ENCODE measurements at places on chromosomes 3 and 15. TPM values are rescaled to one million over a fixed set of nuclear protein-coding genes. Genes with fewer than 3 reads are reported as not detected.

Gene CFAP100
- total RNA-seq: not detected

Gene CRABP1
- not detected for total RNA-seq

Gene GABRG3
- not detected for total RNA-seq

Gene GHSR
- not detected for total RNA-seq

Gene C3orf33
- 2.9 TPM for total RNA-seq

Gene GATA2
- total RNA-seq: 24.7 TPM

Gene MKRN3
- 1.0 TPM for total RNA-seq

Gene NR1D2
- total RNA-seq: 67.9 TPM

Gene PCSK6
- 27.0 TPM for total RNA-seq

Gene LTF
- 0.42 TPM for total RNA-seq

Gene GP5
- not detected for total RNA-seq

Gene SCAANT1
- not detected for total RNA-seq

Gene NOX5
- 2.7 TPM for total RNA-seq

Gene TLR9
- total RNA-seq: 0.30 TPM

Gene CACNA2D2
- total RNA-seq: 0.84 TPM

Gene CSTA
- 4.8 TPM for total RNA-seq

Gene SCG5
- 0.90 TPM for total RNA-seq

Gene WDR49
- total RNA-seq: 2.9 TPM

Gene IQCH
- total RNA-seq: 2.9 TPM

Gene MEGF11
- 4.7 TPM for total RNA-seq

Gene CFAP161
- 0.90 TPM for total RNA-seq

Gene ACVR2B
- total RNA-seq: 14.4 TPM

Gene NAALADL2
- total RNA-seq: 10.8 TPM

Gene ROBO1
- total RNA-seq: 27.8 TPM

Gene HCN4
- not detected for total RNA-seq

Gene XCR1
- not detected for total RNA-seq

Gene CCR4
- 0.21 TPM for total RNA-seq

Gene GAP43
- 15.3 TPM for total RNA-seq

Gene CCDC54
- total RNA-seq: not detected

Gene MRPL46
- total RNA-seq: 17.3 TPM

Gene ZBED2
- total RNA-seq: not detected

Gene MFGE8
- 553 TPM for total RNA-seq

Gene SNAP23
- 60.9 TPM for total RNA-seq

Gene SLC27A2
- not detected for total RNA-seq

Gene CADM2
- total RNA-seq: 42.7 TPM

Gene SAMMSON
- 2.1 TPM for total RNA-seq

Gene TASOR
- 61.5 TPM for total RNA-seq

Gene PDZRN3
- 71.0 TPM for total RNA-seq

Gene PLD1
- total RNA-seq: 35.8 TPM

Gene WDR72
- not detected for total RNA-seq

Gene SPTSSB
- 0.63 TPM for total RNA-seq

Gene GOLGA6L7
- not detected for total RNA-seq

Gene SH3GL3
- 1.5 TPM for total RNA-seq

Gene SPATA12
- total RNA-seq: not detected

Gene GPR149
- not detected for total RNA-seq

Gene COX17
- 17.8 TPM for total RNA-seq

Gene CDC25A
- total RNA-seq: 7.1 TPM

Gene KLHL40
- not detected for total RNA-seq

Gene GLDN
- 75.0 TPM for total RNA-seq

Gene ALG1L2
- total RNA-seq: not detected

Gene SERINC4
- total RNA-seq: 0.20 TPM

Gene SLC28A2
- not detected for total RNA-seq

Gene SKOR1
- total RNA-seq: 0.42 TPM

Gene SYNPR
- total RNA-seq: not detected

Gene HTD2
- total RNA-seq: 15.1 TPM

Gene MKRN2OS
- total RNA-seq: not detected

Gene HGD
- not detected for total RNA-seq

Gene AHSG
- total RNA-seq: not detected
